ENCODE measurements at places on chromosomes 2 and 18.

DNA sequence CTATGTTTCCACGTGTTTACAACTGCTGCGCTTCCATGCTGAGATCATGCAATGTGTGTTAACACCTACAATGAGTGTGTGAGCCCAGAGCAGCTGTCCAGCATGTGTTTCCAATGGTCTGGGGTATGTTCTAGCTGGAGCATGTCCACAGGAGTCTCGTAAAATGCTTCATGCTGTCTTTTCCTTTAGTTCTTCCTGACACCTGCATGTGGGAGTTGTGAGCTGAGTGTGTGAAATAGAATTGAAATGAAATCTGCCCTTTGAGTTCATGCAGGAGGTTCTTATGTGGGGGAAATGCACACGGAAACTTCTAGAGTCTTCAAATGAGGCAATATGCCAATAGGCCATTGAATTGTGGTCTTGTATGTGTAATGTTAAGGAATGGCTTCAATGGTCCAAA lies 205.1 kb downstream of the RND3 start:
- no peak for DNase-seq

DNA sequence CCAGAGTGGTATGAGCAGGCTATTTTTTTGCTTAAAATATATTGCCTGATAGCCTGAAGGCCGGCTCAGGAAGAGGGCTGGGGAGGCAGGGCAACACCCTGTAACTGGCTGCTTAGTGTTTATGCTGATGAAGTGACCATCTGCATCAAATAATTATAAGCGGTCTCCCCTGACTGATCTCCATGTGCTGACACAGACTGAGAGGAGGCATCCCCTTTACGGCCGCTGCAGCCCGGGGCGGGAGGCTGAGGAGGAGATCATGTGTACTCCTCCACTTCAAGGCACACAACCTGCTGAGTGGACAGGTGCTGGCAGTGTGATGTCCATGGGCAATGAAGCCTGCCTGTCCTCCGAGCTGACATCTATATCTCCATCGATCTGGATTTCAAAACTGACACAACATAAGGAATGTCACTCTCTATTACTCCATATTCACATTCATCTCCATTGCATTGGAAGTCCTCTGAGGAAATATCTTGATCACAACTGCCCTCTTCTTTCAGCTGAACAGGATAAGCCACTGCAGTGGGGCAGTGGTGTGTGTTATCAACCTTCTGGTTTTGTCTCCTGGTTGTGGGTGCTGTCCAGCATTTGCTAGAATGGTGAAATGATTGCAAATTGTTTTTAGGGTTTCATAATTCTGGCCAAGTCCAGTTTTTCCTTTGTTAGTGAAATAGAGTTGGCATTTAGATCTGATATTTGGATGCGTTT lies 143.5 kb downstream of the AQP4 start:
- DNase-seq = no peak

DNA sequence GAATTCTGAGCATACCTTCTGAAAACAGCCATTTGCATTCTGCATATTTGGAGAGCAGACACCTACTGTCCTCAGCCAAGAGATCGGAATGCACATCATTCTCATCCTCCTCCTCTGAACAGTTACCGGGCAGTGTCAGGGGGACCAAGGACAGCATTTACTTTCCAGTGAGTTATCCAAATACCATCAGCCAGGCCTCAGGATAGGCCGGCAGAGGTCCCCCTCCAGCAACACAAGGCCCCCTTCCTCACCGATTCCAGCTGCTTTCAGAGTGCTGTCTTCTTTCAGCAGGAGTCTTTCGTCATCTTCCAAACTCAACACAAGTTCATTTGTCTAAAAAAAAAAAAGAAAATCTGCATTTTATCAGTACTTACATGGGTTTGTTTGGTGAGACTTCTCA lies 55.3 kb downstream of the C2orf76 start:
- no peak for DNase-seq

- DNase-seq = no peak
Measured at GRCh38 chr2:110770959-110771431, 38.6 kb downstream of the ACOXL start.

GRCh38 chr2:101375653-101376052 lies 11.7 kb downstream of the CREG2 start:
- DNase-seq = no peak

DNA sequence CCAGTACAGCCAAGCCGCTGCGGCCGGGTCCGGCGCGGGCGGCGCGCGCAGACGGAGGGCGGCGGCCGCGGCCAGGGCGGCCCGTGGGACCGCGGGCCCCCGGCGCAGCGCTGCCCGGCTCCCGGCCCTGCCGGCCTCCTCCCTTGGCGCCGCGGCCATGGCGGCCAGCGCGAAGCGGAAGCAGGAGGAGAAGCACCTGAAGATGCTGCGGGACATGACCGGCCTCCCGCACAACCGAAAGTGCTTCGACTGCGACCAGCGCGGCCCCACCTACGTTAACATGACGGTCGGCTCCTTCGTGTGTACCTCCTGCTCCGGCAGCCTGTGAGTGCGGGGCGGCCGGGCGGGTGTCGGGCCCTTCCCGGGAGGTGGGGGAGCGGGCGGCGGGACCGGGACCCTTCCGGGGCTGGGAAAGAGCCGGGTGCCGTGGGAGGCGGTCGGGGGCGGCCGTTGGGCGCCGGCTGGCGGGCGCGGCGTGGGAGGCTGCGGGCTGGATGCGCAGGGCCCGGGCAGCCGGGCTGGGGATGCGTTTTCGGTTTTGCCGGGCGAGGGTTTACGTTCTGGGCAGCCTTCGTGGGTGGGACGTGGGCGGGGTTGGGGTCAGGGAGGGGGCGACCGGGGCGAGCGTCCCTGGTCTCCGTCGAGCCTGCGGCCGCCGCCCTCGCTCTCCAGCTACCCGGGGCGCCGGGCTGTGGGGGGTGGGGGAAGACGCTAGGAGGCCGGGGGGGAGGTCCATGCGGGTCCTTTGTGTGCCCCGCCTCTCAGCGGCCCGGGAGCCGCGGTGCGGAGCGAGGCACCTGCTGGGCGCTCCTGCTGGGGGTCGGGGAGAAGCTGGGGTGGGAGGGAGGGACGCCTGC lies 537 bp downstream of the AGFG1 start:
- no peak for DNase-seq

DNA sequence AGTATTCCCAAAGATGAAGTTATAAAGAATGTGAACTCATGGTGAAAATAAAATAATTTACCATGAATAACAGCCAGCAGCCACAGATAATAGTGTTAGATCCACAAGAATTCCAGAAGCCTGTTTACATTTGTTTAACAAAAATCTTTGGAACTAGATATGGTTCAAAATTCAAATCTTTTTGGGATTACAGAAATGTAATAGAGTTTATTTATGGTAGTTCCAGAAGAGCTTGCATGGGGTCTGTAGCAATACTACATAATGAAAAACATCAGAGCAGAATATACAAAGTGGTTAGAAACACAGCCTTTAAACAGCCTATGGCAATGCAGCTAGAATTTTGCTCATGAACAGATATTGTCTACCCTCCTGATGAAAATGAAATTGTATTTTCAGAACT lies 179.1 kb downstream of the RDH14 start:
- no peak for DNase-seq

- DNase-seq = peak; percentile 38
Measured at GRCh38 chr2:216535454-216535995, 36.9 kb downstream of the RPL37A start.

- no peak for DNase-seq
Measured at GRCh38 chr2:231315896-231316295, 79.6 kb upstream of the B3GNT7 start.

- no peak for DNase-seq
Measured at GRCh38 chr2:44705876-44706480, 235.5 kb upstream of the SIX3 start.

- DNase-seq = no peak
Measured at GRCh38 chr2:33777786-33778185, 178.7 kb upstream of the FAM98A start.

DNA sequence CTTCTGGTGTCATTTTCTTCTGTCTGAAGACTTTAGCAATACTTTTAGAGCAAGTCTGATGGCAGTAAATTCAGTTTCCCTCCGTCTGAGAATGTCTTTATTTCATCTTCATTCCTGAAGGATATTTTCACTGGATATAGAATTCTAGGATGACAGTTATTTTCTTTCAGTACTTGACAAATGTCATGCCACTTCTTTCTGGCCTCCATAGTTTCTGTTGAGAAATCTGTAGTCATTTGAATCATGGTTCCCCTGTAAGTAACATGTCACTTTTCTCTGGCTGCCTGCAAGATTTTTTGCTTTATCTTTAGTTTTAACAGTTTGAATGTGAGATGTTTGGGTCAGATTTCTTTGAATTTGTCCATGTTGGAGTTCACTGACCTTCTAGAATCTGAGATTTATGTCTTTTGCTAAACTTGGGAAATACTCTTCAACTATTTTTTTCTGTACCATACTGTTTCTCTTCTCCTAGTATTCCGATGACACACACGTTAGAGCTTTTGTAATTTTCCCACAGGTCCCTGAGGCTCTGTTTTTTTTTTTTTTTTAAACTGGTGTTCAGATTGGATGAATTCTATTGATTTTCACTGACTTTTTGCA lies 30.2 kb downstream of the RMND5A start:
- no peak for DNase-seq

- DNase-seq = no peak
Measured at GRCh38 chr2:20171445-20171977, 53.4 kb downstream of the SDC1 start.

- no peak for DNase-seq
Measured at GRCh38 chr2:237097326-237097910, 11.7 kb downstream of the COPS8 start.

- no peak for DNase-seq
Measured at GRCh38 chr2:171405546-171405945, 28.2 kb downstream of the METTL8 start.

DNA sequence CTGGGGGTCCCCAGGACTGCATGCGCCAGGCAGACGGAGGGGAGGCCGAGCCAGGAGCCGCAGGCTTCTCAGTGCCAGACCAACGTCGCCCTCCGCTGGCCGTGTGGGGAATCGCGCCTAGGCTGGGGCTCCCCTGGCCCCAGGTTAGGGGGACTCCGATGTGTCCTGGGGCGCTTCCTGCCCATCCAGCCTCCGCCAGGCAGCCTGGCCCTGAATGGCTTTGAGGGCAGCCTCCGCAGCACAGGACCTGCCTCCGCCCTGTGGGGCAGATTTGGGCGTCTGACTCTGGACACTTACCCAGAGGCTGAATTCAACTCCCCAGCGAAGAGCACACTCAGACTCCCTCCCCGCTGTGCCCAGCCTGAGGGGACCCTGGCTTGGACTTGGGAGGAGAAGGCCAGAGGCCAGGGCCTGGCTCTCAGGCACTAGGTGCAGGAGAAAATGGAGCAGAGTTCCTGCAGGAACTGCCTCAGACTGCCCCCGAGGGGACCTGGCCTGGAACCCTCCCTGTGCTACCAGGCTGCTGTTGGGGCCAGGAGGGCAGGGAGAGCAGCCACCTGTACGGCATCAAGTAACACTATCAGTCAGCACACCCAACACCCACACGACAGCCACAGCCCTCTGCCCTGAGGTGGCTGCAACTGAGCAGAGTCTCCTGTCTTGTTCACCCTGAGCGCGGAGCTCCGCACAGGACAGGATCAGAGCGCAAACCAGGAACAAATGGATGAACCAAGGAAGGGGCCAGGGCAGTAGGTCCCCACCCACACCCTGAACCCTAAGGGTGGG lies 597 bp upstream of the TEKT4 start:
- DNase-seq = no peak

DNA sequence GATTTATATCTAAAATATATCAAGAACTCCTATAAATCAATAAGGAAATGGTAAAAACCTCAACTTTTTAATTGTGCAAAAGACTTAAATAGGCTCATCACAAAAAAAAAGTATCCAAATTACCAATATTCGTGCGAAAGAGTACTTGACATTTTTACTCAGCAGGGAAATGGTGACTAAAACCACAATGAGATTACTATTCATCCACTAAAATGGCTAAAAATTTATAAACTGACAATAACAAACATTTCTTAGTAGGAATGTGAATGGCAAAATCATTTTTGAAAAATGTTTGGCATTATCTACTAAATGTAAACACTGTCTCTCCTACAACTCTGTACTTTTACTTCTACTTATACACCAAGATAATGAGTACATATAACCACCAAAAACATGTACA lies 184.8 kb upstream of the RND3 start:
- no peak for DNase-seq

DNA sequence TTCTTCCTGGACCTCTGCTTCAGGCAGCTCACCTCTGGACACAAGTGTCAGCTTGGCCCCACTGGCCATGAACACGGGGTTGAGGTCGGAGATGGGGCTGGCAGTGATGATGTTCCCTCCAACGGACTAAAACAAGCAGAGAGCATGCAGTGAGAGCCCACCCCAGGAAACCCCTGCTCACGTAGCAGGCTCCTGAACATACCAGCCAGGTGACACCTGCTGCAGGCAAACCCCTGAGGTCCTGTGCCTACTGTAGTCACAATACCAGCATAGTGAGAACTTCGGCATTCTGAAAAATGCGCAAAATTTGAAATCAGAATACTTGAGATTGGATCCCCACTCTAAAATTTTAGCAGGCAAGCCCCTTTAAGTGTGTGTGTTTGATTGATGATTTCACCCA lies 32.9 kb downstream of the XDH start:
- DNase-seq = no peak

DNA sequence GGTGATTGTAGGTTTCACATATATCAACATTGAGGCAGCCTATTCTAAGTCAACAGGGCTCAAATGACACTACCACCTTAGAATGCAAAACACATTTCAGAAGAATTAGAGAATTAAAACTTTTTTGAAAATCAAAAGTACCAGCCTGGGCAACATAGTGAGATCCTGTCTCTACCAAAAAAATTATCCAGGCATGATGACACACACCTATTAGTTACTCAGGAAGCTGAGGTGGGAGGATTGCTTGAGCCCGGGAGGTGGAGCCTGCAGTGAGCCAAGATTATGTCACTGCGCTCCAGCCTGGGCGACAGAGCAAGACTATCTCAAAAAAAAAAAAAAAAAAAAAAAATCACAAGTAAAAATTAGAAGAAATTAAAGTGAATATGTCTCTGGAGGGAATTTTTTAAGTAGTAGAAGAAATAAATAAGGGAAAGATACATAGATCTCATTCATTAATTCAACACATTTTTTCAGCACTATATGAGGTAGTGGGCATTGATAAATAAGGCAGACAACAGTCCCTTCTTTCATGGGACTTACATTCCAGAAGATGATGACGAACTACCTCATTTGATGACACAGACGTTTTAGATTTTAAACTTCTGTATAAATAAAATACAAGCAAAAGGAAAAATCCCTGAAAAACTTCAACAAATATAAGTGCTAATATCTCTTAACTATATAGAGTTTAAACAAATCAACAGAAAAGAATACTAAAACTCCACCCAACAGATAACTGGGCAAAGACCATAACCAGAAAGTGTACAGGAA lies 42.3 kb downstream of the STPG4 start:
- no peak for DNase-seq

DNA sequence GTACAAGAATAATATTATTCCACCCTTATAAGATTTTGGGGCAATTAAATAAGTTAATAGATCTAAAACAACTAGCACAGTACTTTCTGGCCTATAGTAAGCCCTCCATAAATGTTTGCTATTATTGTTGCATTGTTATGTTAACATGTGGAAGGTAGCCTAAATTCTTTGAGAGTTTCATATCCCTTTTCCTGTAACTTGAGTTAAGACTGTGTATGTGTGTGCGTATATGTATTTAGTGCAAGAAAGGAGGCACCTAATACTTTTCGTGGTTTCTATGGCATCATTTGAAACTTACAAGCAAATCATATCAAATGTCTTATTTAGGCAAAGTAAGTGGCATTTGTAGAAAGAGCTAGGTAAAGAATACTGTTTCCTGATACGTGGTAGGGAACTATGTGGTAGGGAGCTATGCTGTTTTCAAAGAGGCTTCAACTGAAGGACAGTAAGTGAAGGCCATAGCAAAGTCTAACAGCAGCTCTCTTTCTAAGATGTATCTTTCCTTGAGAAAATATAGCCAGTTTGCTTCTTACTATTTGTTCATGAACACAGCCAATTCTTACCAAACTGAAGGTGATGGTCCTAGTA lies 36.8 kb upstream of the C2orf74 start:
- no peak for DNase-seq

All from omental fat pad (tissue), 4 donors.